T-helper 22 cell (primary cell): ENCODE measurements at places on chromosomes 6 and 20.

DNA sequence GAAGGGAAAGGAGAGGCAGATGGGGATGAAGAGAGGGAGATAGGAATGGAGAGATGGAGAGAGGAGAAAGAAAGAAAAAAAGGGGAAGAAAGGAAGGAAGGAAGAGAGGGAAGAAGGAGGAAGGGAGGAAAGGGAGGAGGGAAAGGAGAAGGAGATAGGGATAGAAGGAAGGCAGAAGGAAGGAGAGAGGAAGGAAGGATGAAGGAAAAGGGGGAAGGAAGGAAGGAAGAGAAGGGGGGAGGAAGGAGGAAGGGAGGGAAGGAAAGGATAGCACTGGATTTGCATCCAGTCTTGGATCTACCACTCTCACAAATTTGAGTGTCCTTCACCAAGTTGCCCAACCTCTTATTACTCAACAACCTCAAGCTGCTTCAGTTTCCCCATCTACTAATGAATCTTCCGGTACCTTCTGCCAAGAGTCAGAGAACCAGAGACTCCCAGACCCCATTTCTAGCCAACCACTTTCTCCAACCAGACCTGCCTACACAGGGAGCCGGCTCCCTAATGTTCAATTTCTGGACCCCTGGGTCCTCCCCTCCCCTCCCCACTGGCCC lies 79.7 kb upstream of the FOXP4 start:
- DNase-seq = no peak

GRCh38 chr6:38495922-38496635 lies 143.7 kb downstream of the BTBD9 start:
- no peak for DNase-seq

DNA sequence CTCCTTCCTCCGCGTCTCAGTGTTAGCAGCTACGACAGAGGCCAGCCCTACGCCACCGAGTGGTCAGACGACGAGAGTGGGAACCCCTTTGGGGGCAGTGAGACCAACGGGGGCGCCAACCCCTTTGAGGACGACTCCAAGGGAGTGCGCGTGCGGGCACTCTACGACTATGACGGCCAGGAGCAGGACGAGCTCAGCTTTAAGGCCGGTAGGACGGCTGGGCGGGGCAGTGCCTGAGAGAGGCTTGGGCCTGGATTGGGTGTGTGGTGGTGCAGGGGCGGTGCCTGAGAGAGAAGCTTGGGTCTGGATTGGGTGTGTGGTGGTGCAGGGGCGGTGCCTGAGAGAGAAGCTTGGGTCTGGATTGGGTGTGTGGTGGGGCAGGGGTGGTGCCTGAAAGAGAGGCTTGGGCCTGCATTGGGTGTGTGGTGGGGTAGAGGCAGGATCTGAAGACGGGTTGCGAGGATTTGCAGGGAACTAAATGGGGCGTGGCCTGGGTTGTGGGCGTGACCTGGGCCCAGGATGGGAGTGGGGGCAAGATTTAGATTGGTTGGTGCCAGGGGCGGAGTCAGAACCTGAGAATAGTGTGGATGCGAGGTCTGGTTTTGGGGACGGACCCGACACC lies 24.4 kb downstream of the SPDEF start:
- no peak for DNase-seq

- DNase-seq = peak; percentile 47
These were observed 45.7 kb downstream of the RAMACL start for GRCh38 chr6:166540631-166541331.

GRCh38 chr20:5784735-5785134 lies 34.5 kb downstream of the SHLD1 start:
- no peak for DNase-seq

DNA sequence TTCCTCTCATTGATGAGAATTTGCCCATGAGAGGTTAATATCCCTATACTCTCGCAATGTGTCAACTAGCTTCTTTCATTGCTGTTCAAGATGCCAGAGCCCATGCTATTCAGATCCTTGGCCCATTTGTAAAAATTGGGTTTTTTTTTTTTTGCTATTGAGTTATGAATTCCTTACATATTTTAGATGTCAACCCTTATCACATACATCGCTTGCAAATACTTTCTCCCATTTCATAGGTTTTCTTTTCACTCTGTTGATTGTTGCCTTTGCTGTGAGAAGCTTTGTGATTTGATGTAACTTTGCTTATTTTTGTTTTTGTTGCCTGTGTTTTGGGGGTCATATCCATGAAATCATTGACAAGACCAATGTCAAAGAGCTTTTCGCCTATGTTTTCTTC lies 32.2 kb upstream of the IPCEF1 start:
- no peak for DNase-seq
